Hepatocyte (in vitro differentiated cells): ENCODE measurements at places on chromosomes 5 and 9. TPM values are rescaled to one million over a fixed set of nuclear protein-coding genes. Genes with fewer than 3 reads are reported as not detected.

DNA sequence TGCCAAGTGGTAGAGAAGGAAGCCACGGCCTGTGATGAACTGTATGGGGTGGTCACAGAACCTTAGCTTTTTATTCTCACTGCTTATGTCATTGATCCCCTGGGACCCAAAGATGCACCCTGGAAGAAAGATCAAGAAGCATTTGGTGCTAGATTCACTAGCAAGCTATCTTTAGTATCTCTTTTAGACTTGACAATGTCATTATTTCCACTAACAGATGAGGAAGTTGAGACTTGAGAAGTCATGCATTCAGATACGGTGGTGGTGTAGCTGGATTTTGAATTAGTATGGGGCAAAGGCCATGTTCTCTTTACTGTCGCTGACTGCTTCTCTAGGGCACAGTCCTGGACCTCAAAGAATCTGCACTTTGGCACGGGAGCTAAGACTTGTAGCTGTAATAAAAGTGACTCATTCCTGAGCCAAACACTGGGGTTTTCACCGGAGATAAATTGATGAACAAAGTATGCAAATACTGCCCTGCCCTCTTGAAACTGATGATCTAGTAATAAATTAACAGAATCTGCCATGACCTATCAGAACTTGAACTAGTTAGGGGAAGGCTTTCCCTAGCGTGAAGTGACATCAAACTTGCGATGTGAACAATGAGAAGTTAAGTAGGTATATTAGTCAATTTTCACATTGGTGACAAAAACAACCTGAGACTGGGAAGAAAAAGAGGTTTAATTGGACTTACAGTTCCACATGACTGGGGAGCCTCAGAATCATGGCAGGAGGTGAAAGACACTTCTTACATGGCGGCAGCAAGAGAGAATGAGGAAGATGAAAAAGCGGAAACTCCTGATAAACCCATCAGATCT is 5.4 kb downstream of the GDA start:
- peak; percentile 86 for DNase-seq

DNA sequence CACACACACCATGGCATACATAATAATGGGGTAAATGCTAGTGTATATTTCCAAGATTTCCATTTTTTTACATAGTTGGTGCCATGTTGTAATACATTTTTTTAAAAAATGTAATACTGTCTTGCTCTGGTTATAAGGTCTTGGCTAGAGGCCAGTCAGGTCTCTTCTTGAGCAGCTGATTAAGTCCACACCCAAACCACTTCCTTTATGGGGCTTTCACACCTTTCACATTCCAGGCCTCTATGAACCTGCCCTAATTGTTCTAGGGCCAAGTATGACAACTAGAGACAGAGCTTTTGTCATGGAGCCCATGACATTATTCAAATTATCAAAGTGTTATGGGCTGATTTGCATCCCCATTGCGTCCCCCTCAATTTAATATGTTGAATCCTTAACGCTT is 495.6 kb upstream of the CTNND2 start:
- no peak for DNase-seq

- peak; percentile 41 for DNase-seq
These were observed 284.8 kb downstream of the CTNND2 start for GRCh38 chr5:11619339-11620024.

- DNase-seq, result no peak
These were observed 412.2 kb upstream of the CDH9 start for GRCh38 chr5:27450607-27451006.

DNA sequence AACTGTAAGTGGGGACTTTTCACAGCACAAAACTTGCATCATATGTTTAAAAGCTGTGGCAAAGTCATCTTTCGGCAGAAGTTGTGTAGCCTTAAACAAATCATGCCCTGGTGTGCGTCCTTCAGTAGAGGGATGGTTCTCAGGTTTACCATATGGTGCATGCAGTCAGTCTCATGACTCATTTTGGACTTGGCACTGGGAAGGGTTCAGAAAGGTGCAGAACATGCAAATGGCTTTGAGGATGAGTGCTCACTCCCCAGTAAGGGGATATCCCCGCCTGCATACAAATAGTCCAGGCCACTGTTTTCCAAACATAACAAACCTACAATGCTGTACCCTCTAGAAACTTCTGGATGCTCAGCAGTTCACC is 260.3 kb downstream of the NDUFS4 start:
- DNase-seq, result no peak

Gene FCN2
- not detected in 2 replicates for total RNA-seq

- DNase-seq, result no peak
These were observed 134.0 kb upstream of the TARS1 start for GRCh38 chr5:33306758-33307157.

- DNase-seq, result peak; percentile 10
These were observed 19.7 kb upstream of the OR2K2 start for GRCh38 chr9:111349766-111350165.

DNA sequence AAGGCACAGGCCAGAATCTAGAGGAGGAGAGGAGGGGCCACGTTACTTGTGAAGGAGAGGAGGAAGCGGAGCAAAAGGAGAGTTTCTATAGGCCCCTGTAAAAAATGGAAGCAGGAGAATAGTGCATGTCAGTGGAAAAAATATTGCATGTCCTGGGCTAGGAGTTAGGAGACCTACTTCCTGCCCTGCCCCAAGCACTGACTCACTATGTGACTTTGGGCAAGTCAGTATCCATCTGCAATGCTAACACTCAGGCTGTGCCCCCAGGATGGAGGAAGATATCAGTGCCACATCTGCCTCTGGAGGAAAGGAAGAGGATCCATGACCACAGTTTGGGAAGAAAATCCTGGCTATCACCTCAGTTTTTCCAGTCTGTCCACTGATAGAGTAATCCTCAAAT is 7.0 kb downstream of the PIGO start:
- no peak for DNase-seq

DNA sequence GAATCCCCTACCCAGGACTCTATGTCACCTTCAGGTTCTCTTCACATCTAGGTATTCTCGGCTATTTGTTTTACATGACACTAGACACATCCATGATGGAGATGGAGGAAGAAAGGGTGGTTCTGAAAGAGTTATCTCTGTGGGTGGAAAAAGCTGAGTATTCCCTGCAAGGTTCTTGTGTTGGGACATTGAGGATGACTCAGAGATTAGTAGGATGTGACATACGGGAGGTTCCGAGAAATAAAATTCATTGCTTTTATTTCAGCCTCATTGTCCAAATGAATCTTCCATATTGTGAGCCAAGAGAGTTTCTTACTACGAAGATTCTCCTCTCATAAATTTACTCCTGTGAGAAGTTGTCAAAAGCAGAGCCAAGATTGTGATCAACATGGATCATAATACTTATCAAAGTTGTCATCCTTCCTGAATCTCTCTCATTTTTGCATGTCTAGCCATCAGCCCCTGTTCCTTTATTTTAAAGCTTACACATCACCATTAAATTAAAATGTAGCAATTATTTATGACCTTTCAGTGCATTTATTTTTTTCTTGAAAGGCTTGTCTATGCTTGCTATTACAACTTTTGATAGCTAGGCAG is 370.0 kb downstream of the PSAT1 start:
- no peak for DNase-seq

DNA sequence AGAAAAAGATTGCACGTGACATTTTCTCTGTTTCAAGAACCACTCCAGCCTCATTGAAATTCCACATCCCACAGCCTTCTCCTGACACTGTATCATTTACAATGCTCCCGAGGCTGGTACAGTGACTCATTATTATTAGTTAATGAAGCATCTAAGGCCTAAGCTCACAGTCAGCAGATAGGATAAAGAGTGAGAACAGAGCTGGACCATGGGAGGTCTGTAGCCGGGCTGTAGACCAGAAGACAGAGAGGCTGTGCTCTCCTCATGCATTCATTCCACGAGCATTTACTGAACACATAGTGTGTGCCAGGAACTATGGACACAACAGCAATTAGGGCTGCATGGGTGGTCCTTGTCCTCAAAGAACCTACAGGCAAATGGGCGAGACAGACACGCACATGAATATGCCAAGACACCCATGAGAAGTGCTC is 47.3 kb upstream of the GALNT10 start:
- no peak for DNase-seq

DNA sequence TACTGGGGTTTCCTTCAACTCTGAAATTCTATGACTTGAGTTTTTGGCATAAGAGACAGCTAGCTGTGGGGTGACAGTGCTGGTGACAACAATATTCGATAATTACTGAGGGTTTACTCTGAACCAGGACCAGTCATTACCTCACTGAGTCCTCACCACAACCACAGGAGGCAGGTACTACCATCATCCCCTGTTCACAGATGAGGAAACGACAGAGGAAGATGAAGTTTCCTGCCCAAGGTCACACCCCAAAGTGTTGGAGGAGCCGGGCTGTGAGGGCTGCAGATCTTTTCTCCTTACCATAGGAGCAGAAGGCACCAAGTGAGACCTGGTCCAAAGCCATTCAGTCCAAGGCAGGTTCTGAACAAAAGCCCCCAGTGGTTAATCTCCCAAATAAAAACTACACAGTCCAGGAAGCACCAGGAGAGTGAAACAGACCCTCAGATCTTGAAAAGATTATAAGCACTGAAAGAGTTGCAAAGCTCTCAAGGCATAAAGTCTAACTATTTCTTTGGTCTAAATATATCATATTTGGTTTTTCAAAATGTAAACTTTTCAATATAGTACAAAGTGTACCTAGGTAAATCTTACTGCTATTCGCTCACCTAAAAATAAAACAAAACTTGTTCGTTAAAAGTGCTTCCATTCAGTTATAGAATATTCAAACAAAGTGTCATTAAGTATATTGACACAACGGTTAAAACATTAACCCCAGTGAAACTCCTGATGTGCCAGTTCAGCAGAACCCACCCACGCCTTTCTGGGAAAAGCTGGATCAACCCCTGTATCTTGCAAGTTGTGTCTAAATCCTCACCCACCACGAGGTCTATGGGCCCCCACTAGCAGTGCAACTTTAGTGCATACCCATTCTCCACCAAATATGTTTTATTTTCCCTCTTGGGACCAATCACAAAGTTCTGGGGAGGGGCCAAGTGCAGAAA is 82.6 kb upstream of the EQTN start:
- peak; percentile 77 for DNase-seq

Gene SPOCK1
- total RNA-seq, result 5.6 and 7.7 TPM in 2 replicates
